NCI-H1092 (cell line): ENCODE measurements at places on chromosomes 1 and 21.

- DNase-seq: no peak
Observed at GRCh38 chr1:210257698-210258529, 25.3 kb downstream of the SERTAD4 start.

DNA sequence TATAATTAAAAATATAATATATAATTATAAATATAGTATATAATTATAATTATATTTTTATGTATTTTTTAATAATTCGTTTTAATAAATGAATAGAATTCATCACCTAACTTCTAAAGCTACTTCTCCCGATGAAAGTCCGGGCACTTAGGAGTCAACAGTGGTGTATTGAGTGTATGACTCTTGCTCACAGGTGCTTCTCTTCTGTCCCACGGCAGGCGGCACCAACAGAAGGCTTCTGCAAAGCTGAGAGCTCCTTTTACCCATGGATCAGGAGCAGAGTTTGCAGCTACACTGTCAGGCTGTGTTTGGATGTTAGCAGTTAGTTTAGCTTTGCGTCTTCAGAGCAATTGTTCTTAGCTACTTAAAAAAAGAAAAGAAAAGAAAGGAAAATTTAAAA is 122.4 kb downstream of the LIPI start:
- no peak for DNase-seq

DNA sequence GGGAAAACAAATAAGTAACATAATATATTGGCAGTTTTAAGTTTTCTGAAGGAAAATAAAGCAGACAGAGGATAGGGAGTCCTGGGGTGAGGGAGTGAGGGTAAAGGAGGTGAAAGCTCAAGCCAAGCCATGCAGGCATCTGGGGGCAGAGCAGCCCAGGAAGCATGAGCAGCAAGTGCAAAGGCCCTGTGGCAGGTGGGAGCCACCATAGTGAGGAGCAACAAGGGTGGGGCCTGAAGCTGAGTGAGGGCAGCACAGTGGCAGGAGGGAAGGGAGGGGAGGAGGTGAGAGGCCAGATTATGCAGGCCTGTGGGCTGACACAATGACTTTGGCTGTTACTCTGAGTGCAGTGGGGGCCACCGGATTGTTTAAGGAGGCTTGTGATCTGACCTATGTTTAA is 138.8 kb upstream of the TNR start:
- no peak for DNase-seq

GRCh38 chr1:230356869-230357794 is 69.0 kb downstream of the PGBD5 start:
- DNase-seq: no peak

GRCh38 chr1:20587661-20588053 is 1.2 kb upstream of the CDA start:
- no peak for DNase-seq

- DNase-seq: no peak
Observed at GRCh38 chr1:85334962-85335361, 58.5 kb upstream of the BCL10 start.

DNA sequence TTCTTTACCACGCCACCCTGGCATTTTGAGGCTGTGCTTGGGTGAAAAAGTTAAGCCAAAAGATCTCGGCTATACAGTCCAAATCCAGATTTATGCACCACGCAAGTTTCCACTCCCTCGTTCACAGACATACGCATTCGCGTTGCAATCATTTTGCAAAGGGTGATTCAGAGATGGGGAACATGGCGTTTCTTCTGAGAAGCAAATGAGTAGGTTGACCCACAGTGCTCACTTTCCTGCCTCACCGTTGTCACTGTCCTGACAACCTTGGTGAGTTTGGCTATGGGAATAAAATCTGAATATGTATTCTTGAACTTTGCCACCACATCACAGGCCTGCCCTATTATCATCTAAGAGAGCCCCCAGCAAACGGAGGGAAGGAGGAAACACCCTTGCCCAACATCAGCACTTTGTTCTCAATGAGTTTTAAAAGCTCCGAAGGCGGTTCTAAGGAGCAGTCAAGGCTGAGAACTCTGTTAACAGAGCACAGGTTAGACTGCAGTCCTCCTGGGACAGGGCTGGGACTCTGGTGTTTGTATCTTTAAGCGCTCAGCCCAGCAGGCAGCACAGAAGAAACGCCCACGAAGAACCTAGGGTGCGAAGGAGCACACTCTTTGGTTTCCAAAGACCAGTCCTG is 86.4 kb downstream of the RUNX1 start:
- no peak for DNase-seq

GRCh38 chr1:97144527-97144926 is 422.9 kb downstream of the PTBP2 start:
- no peak for DNase-seq

GRCh38 chr1:116538544-116538943 is 32.3 kb downstream of the CD58 start:
- DNase-seq: no peak

- peak; percentile 6 for DNase-seq
Observed at GRCh38 chr1:71667216-71667615, 586.4 kb upstream of the ZRANB2 start.

GRCh38 chr21:44511219-44511937 is 28.6 kb downstream of the KRTAP10-1 start:
- DNase-seq: no peak

DNA sequence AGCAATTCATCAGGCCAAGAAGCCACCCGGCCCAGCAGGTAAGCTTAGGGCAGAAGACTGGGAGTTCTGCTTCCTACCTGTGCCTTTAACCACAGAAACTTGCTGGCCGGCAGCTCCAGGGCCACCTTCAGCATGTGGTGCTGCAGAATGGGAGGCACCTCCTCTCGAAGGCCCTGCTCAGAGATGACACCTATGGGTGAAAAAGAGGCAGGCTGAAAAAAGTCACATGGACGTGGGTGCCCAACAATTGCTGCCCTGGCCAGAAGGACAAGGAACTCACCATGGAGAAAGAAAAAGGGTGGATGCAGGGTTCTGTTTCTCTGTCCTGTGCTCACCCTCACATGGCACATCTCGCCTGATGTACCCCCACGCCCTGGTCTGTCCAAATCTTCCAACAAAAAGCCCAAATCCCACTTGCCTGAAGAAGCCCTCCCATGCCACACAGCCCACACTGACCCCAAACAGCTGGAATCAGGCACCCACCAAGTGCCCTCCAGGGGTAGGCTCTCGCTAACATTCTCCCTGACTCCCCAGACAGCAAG is 33.0 kb downstream of the URB1 start:
- DNase-seq: no peak

GRCh38 chr1:16005597-16005996 is 1.6 kb downstream of the SRARP start:
- DNase-seq: no peak

DNA sequence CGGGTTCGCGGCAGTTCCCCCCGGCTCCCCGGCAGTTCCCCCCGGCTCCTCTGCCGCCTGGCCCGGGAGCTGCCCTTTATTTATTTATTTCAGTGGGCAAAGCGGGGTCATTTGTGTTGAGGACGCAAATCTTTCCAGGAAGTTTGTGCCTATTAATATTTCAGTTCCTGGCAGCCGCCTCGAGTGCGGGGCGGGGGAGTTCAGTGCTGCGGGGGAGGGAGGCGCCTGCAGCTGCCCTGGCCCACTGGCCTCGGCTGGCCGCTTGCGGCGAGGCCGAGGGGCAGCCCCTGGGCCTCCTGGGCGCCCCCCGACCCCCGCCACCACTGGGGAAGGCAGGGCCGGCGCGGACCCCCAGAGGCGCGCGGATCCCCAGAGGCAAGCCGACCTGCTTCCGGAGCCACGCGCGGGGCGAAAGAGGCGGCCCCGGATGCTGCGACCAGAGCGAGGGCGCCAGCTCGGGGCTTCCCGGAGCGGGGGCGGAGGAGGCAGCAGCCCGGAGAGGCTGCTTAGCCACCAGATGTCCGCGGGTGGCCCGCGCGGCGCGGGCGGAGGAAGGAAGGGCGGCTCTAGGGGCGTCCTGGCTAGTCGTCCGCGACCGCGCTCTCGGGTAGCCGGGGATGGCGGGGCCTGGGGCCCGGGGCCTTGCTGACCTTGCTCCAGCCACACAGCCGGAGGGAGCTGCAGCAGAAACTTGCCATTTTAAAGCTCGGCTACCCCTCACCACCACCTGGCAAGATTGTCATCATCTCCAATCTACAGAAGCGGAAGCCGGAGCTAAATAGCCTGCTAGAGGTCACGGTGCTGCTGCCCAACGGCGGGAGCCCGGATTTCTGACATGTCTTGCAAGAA is 48.0 kb downstream of the H3-3A start:
- DNase-seq: peak; percentile 65

- DNase-seq: no peak
Observed at GRCh38 chr1:10761503-10762152, 34.8 kb downstream of the CASZ1 start.

DNA sequence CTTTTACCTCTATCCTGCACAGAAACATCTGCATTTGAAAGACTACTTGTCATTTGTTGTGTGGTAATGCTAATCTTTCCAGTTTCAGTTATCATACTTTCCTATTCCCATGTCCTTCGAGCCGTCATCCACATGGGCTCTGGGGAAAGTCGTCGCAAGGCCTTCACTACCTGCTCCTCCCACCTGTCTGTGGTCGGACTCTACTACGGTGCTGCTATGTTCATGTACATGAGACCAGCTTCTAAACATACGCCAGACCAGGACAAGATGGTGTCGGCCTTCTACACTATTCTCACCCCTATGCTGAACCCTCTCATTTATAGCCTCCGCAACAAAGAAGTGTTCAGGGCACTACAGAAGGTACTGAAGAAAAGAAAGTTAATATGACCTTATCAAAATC is 8.3 kb downstream of the OR2M4 start:
- DNase-seq: no peak

- DNase-seq: no peak
Observed at GRCh38 chr1:45275054-45275453, 51.6 kb upstream of the HPDL start.

- no peak for DNase-seq
Observed at GRCh38 chr1:60974524-60975372, 107.6 kb upstream of the NFIA start.

DNA sequence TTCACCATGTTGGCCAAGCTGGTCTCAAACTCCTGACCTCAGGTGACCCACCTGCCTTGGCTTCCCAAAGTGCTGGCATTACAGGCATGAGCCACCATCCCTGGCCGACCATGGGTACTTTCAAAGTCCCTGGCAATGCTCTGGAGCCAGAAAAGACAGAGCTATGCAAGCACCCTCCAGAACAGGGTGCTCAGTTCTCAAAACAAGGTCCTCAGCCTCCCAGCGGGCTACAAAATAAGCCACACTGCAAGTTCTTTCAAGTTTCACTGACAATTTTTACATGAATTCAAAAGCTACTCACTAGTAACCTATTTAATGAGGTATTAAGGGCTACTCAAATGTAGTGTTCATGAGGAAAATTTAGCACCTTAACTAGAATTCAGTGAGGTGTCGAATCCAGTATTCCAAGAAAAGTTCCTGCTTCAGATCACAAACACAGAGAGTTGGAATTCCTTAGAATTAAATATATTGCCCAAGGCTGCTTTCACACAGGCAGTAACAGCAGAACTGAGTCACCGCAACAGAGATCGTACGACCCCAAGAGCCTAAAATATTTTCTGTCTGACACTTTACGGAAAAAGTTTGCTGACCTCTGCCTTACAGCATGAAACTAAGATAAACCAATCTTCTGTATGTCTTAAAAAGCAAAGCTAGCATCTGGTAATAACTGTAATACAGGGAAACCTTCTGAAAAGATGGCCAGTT is 60.7 kb downstream of the HSF2BP start:
- DNase-seq: no peak

DNA sequence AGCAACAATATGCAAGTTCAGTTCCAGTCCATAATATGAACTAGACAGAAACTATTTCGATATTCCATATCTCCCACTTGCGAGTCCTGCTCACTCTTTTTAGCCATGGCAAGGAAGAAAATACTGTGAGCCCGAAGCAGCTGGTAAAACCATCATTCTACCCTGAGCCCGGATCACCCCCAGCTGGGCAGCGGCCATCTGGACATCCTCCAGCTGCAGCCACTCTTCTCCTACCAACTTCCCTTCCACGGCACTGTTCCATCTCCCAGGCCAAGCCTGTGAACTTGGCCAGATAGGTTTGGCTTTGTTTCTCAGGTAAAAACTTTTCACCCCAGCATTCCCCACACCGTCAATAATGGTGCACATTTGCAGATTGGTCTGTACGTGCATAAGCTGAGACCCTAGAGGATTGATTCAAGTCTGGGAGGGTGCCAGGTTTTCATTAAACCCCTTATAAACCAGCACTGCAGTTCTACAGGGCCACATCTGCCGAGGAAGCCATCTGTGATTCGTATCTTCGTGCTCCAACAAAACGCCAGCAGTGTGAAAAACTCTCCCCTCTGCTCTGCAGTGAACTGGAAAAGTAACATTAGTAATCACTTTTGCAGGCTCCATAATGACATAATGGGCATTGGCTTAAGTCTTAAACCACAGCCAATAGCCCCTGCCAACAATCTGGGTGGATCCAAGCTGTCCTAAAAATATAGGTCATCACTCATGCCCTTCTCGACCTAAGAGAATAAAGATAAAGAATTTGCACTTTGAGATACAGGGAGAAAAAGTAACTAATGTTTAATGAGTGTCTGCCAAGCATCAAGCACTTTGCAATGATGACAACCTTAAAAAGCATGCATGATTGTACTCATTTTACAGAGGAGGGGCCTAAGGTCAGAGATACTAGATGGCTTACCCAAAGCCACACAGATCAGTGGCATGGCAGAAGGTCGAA is 205.1 kb downstream of the PLPP3 start:
- no peak for DNase-seq

DNA sequence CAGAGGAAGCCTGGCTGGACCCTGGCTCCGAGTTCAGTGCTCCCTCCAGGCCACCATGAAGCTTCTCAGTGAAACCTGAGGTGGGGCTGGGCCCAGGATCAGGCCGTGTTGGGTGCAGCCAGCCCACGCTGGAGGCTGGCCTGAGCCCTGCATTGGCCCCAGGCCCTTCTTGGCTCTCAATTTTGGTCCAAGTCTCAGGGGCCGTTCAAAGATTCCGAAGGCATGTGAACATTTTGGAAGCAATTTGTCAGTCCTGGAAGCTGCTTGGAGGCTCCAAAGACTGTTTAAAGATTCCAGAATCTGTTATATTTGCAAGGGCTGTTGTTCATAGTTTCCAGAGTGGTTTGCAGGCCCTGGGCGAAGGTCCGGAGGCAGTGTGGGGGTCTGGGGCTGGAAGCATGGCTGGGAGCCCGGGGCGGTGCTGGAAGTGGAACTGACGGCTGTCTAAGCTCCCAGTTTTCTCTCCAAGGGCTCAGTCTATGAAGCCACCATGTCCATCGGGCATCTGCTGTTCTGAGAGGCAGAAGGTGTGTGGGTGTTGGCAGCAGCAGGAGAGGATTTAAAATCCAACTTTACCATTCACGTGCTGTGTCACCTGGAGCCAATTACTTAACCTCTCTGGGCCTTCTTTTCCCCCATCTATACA is 104.9 kb downstream of the EPHB2 start:
- no peak for DNase-seq

- no peak for DNase-seq
Observed at GRCh38 chr1:246709835-246710234, 14.4 kb upstream of the SCCPDH start.

GRCh38 chr1:219724440-219724839 is 111.5 kb upstream of the ZC3H11B start:
- DNase-seq: no peak
